ENCODE measurements at places on chromosomes 2 and 18.

GRCh38 chr18:9507565-9508088 is 32.3 kb downstream of the RALBP1 start:
- no peak for DNase-seq

DNA sequence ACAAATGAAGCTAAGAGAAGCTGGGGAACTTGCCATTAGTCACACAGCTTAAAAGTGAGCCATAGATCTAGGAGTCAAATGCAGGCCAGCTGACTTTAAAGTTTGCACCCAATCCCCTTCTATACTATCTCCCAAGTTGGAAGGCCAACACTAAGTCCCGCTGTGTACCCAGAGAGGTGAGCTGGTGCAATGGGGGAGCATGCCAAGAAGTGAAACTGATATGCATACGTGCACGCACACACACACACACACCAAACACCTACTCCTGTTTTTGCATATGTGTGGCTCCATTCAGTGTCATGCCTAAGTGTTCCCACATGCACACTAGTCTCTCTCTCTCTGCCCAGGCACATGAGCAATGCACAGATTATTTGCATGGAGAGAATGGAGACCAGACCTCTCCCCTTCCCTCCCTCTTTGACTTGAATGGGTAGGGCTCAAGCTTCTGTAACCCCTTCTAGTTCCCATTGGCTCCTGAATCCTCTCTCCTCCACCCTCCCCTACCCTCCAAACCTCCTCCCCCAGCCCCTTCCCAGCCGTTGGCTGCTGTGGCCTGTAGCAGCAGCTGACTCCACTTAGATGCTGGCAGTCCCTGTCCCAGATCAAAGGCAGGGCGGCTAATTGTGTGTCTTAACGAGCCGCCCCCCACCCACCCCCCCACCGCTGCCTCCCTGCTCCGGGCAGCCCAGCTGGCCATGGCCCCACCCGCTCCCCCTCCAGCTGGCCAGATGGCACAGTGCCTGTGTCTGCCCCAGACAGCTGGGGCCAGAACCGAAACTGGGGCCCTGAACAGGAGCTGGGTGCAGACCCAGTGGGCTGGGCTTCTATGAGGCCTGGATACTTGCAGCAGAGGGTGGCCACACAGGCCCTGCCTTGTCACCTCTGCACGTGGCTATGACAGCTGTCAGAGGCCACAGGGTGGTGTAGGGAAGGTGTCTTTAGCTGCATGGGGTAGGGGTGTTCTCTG is 5.6 kb downstream of the WNT10A start:
- no peak for DNase-seq

- no peak for DNase-seq
These were observed 111.7 kb upstream of the GPC1 start for GRCh38 chr2:240323601-240324291.

DNA sequence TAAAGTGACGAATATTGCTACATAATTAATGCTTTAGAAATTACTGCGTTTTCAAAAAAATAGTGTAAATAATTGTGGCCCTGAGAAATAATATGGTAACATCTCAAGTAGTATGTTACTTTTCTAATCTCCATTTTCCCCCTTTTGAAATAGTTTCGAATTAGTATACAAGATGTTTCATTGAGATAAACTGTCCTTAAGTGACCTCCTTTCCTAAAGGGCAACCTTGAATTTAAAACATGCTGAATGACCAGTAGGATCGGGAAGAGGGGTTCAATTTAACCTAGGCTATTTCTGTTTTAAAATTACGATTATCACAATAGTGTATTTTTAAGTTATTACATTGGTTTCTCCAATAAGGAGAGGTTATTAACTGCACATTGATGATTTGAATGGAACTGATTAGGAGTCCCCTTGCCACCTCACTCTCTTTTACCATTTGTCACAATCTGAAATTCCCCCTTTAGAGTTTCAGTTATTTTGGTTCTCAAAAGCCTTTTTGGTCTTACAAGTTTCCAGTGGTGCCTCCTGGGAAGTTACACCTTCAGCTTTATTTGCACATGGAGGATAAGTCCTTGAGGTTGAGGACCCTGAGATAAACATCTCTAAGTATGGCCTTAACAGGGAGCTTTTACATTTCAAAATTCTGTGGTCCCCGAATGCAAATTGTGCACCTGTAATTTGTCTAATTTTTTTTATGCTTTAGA is 2.3 kb downstream of the ACTR3 start:
- no peak for DNase-seq

DNA sequence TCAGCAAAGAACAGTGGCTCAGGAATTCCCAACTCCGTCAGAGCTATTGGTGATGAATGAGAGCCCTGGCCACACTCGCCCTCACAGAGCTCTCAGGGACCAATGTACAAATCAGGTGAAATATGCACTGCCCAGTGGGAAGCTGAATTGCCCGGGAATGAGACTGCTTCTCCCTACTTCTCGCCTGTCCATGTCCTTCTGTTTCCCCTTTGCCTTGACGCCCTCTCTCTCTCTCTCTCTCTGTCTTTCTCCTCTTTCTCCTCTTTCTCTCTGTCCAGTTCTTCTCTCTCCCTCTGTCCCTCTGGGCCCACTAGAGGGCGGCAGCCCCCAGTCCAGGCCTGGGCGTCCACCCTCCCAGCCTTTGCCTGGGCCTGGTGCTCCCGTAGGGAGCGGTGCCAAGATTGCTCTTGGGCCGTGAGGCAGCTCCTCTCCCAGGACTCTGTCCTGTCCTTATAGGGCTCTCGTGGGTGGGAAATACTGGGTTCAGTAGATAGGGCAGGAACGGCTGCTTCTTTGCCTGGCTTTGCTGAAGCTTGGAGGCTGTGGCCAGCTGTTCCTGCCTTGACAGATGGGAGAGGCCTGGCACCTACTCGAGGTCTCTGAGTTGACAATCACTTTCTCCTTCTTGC is 28.4 kb upstream of the PUM2 start:
- DNase-seq = no peak

DNA sequence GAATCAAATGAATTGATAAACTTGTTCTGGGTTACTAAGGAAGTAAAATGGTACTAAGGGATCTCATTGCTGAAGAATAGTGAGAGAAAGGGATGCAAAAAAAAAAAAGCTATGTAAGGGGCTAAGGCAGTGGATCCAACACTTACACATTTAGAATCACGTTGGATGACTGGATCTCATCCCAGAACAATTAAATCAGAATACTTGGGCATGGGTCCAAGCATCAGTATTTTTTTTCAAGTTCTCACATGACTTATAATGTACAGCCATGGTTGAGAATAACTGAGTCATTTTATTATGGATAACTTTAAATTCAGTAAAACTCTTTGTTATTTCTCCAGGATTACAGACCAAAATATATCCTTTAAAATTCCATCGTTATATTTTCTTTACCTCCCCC is 8.5 kb downstream of the DSC1 start:
- no peak for DNase-seq

Data from CD4-positive, alpha-beta T cell treated with Interleukin-17A for 1 hour (primary cell).